ENCODE measurements at places on chromosomes 16 and 17.
A peak's percentile ranks its signal among the peaks of the same experiment; 100 is the strongest.

GRCh38 chr16:27365142-27366089 lies 36.6 kb upstream of the IL21R start:
- DNase-seq, result peak; percentile 37

GRCh38 chr17:34207572-34207971 lies 47.5 kb upstream of the CCL2 start:
- no peak for DNase-seq

- DNase-seq, result no peak
These were observed 40.0 kb downstream of the RTN4RL1 start for GRCh38 chr17:1985093-1985492.

- no peak for DNase-seq
These were observed 150.8 kb downstream of the CYB561 start for GRCh38 chr17:63295288-63295687.

DNA sequence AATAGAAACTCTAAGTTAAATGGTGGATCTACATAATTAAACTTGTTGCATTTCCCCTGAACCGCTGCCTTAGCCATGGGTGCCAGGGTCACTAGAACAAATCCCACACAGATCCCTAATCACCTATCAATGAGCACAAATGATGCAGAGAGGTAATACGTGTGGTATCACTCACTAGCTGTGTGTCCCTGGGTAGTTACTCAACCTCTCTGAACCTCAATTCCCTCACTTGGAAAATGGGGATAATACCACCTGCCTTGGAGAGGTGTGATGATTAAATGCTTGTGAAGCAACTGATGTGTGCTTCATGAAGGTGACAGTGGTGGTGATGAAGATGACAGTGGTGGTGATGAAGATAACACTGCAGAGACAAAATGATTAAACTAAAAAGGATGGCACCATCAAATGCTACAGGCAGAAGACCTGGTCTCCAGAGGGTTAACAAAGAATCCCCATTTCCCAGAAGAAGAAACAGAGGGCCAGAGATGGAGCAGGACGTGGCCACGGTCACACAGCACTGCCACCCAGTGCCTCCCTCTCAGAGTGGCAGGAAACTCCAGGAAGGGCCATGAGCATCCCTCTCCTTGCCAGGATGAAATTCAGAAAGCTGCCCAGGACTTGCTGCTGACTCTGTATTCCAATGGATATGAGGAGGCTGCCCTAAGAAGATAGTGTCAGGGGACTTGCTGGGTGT lies 17.9 kb upstream of the FOXF1 start:
- DNase-seq, result no peak

DNA sequence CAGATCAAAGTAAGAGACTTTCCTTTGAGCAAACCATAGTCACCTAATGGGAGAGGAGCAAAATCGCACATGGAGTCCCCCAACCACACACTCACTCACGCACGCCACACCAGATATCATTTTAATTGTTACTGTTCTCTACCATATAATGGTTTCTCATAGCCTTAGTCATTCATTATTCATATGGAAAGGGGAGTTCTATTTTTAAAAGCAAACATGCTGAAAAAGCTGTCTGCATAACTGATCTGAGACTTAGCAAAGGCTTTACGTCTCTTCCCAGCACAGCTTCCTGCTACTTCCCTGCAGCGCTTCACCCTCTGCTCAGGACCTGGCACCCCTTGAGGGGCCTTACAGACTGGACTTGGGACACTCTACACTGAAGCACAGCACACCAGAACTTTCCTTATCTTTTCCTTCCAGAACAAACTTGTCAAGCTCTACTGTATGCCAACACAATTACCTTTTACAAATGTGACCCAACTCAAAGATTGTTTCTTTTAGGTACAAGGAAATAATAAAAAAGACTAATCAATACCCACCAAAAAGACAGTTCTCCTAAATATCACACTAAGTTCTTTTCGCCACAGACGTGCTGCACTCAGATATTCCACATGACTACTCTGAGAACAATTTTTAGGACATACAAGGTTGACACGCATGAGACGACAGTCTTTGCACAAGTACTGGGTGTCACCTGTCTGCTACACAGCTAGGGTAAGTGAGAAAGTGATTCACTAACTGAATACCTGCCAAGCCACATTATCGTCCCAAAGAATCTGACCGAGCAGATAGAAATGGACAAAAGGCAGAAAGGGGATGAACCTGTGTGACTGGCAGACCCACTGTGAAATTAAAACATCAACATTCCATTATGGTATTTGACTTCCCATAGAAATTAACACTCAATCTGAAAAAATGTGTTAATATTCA lies 21.5 kb downstream of the SRP68 start:
- no peak for DNase-seq

Measured in stimulated activated CD4-positive, alpha-beta T cell treated with anti-CD3 and anti-CD28 coated beads, Interleukin-4, amount 100 ng/mL, for 24 hours (primary cell).